ENCODE measurements at places on chromosomes 7 and 10. TPM values are rescaled to one million over a fixed set of nuclear protein-coding genes. Genes with fewer than 3 reads are reported as not detected.

Gene FAM180A
- total RNA-seq = 5.5 TPM

Gene GIMAP7
- total RNA-seq = 0.09 TPM

Gene HOXA7
- 1.6 TPM for total RNA-seq

Gene OR6B1
- total RNA-seq = not detected

Gene IDI2
- not detected for total RNA-seq

Gene TSPAN13
- total RNA-seq = 2.4 TPM

Gene SLC13A1
- total RNA-seq = not detected

Gene FGFR2
- total RNA-seq = 0.71 TPM

Gene LIPF
- not detected for total RNA-seq
